Head of caudate nucleus (tissue), 42 donors: ENCODE measurements at places on chromosomes 3 and 15.

GRCh38 chr3:111729087-111729846, 129.8 kb upstream of the PHLDB2 start:
- peak; percentile 15 for DNase-seq

GRCh38 chr3:55826731-55827496, 339.8 kb upstream of the WNT5A start:
- DNase-seq, result no peak

- DNase-seq, result no peak
Measured at GRCh38 chr15:49372366-49372765, 50.7 kb upstream of the FGF7 start.

DNA sequence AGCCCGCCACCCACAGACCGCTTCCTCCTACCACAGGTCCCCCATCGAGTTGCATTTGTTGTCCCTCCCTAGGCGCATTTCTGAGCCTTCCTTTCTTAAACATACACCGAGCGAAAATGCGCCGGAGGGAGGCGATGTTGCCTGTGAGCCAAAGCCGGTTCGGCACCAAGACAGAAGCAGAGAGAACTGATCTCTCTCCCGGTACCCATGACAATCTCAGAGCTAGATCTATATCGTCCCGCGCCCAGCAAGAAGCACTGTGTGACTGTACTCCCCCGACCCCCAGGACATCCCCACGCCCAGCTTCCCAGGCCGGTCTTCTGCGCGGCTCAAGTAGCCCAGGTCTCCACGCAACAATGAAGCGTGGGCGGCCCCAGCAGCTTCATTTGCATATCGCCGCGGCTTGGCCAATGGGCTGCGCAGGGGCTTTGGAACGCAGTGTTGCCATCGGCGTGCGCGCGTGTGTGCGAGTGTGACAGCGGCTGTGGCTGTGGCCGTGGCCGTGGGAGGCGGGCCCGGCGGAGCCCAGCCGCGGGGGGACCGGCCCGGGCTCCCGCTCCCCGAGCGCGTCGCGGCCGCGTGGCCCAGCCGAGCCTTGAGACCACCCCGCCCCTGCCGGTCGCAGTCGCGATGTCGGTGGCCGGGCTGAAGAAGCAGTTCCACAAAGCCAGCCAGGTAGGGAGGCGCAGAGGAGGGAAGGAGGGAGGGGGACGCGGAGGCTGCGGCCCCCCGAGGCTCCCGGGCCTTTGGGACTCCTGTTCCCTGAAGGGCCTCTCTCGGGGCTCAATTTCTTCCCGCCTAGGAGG, at the start of gene SH3GL3:
Gene SH3GL3 (plus strand): TSS at position 438 of the 806 bp plus-strand sequence. CDS start 193 bp downstream, at position 631.
- peak; percentile 92 for DNase-seq

- peak; percentile 49 for DNase-seq
Measured at GRCh38 chr15:83108266-83109219, 1.1 kb downstream of the TM6SF1 start.

DNA sequence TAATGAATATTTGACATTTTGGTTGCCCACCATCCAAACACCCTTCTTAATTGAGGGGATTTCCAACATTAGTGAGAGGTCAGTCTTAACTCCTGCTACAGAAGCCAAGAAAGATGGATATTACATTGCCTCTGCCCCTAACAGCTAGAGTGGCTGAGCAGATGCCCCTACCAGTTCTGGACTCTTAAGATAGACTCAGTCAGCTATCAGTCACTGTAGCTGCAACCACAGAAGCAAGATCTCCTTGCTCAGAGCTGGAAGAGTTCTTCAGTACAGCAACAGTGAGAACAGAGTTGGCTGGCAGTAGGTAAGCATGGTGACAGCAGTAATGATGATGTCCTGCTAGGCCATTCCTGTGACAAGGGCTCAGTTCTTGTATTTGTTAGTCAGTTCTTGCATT, 29.4 kb upstream of the TNFSF10 start:
- no peak for DNase-seq

DNA sequence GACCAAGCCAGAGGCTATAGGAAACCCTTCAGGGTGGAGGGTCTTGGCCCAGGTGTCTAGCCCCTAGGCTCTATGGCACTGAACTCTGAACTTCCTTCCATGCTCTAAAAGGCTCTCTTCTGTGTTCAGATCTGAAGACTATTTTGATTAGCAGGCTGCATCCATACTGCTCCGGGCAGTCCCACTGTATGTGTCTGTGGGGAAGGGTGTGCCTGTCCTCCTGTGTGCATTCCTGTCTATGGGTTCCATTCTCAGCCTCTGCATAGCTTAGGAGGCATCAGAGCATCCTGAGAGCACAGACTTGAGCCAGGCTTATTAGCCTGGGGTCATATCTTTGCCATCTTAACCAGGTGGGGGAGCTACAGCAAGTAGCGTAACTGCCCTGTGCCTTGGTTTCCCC, 38.0 kb downstream of the EXOG start:
- DNase-seq, result no peak

DNA sequence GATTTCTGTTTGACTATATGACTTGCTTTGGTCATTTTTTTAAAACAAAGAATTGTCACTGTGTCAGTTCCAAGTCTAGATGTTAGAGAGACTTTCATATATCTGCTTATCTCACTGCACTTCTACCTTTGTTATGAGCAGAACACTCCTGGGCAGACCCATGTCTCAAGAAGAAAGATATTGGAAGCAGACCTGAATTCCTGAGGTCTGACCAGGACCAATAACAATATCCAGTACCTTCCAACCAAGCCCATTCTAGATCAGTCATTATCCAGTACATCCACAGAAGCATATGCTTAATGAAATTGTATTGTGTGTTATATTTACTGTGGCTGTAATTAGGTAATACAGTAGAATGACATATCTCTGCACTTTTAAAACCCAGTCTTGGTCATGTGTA, 811.3 kb upstream of the GBE1 start:
- no peak for DNase-seq

DNA sequence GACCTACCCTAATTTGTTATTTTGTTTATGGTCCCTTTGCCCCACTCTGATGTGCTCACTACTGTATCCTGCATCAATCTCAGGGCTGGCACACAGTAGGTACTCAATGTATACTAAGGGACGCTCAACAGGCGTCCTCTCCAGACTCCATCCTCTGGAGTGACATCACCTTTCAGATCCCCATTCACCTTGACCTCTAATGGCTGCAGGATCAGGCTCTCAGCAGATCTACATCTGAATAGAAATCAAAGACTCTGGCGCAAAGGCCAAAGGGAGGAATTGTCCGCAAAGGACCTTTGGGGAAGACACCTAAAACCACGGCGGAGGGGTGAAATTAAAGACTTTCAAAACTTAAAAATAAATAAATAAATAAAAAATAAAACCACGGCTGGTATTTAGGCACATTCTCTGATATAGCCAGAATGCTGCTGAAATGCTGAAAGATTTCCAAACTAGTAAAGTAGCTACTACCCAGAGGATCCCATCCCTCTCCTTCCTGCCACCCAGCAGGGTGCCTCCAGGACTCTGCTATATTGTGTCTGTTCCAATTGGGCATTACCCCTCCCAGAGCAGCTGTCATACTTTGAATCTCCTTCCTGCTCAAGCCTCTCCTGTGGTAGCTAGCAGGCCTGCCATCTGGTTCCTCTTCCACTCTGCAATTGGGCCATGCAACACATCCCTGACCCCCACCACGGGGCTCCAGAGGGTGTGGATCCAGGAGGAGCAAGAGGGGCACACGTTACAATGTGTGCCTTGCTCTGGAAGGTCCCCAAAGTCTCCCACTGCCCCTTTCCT, 6.1 kb downstream of the SHF start:
- no peak for DNase-seq

GRCh38 chr3:89049119-89049518, 58.3 kb upstream of the EPHA3 start:
- DNase-seq, result no peak

GRCh38 chr3:98038286-98038685, 3.2 kb upstream of the GABRR3 start:
- no peak for DNase-seq

DNA sequence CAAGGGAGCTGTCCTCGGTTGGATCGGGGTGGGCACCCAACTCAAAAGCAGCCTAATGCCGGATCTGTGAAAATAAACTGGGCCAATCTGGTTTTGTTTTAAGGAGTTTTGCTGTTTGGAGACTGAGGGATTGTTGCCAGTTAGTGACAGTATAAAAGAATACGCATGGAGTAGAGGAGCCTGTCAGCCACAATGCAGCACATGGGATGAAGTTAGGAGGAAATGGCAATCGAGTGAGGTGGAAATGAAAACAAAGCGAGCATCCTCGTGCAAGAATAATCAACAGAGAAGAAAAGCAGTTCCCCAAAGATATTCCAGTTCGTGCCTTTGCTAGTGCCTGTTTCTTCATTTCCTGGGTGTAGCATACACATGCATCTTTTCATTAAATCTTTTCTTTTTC, 108.4 kb upstream of the RORA start:
- DNase-seq, result no peak

GRCh38 chr3:100429187-100429716, 27.9 kb downstream of the LNP1 start:
- no peak for DNase-seq

DNA sequence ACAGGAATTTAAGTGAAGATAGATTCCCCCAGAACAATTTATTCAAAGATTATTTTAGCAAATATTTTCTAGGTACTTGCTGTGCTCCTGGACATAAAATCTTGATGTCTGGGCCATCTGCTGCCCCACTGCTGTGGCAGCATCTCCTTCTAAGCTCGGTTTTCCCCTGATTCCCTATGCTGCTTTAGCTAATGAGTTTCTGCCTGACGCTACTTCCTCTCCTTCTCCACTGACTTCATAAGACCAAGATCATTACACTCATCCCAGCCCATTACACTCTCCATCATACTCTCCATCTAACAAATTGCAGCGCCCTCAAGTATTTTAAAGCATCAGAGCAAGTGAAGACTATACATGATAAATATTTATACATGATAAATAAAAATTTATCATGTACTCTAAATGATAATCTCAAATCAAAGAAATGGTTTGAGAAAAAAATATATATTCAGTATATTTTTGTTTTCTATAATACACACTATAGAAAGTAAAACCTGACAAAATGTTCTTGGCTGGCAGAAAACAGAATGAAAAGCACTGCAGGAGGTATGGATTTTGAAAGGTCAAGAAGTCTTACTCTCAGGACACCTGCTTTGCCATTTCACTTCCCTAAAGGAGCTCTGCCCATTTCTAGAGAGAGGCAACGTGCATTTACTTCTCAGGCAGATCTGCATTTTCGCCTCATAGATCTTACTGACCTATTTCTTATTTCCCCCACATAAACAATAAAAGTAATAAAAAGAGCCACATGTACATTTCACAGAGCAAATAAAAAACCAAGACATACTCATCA, 232.0 kb downstream of the KCNMB2 start:
- no peak for DNase-seq

DNA sequence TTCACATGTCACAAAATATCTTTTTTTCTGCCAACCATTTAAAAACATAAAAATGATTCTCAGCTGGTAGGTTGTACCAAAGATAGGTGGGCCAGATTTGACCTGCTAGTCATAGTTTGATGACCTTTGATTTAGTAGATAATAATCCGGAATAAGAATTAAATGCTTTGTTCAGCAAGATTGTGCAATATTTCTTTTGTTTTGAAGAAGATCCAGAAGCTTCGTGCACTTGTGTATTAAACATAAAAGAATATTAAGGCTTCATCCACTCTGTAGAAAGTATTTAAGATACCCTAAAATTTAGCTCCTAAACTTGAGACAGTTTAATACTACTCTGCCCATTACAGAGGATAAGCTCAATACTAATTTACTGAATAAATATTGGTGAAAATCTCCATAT, 258.4 kb downstream of the ADAMTSL3 start:
- no peak for DNase-seq

GRCh38 chr15:70672081-70672480, 91.3 kb downstream of the UACA start:
- no peak for DNase-seq

DNA sequence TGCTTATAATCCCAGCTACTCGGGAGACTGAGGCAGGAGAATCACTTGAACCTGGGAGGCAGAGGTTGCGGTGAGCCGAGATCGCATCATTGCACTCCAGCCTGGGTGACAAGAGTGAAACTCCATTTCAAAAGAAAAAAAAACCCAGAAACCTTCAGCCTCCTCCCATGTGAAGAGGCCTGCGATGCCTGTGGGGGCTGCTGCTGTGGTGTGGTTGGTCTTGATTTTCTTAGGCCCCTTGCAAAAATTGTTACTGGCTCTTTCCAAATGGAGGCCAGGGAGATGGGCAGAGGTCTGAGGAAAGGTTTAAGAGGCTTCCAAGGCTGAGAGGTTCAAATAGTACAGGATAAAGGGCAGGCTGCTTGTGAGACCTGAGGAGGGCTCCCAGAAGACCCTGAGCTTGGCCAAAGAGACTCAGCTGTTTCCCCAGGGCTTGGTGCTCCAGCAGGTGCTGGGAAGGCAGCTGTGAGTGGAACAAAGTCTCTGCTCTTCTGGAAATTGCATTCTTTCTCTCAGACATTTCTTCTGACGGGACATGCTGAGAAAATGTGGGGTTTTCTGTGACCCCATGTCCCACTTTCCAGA, 18.4 kb downstream of the GCSAM start:
- no peak for DNase-seq

GRCh38 chr3:107555359-107555758, 32.6 kb downstream of the BBX start:
- DNase-seq, result no peak

- DNase-seq, result no peak
Measured at GRCh38 chr3:80606073-80606472, 838.3 kb upstream of the ROBO1 start.

GRCh38 chr3:16849795-16850194, 35.0 kb upstream of the PLCL2 start:
- no peak for DNase-seq

DNA sequence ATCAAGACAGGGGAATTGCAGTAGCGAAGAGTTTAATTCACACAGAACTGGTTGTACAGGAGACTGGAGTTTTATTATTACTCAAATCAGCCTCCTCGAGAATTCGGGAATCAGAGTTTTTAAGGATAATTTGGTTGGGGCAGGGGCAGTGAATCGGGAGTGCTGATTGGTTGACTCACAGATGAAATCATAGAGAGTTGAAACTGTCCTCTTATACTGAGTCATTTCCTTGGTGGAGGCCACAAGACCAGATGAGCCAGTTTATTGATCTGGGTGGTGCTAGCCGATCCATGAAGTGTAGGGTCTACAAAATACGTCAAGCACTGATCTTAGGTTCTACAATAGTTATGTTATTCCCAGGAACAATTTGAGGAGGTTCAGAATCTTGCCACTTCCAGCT, 5.3 kb upstream of the ZNF770 start:
- DNase-seq, result no peak

- no peak for DNase-seq
Measured at GRCh38 chr3:58580826-58581327, 3.7 kb upstream of the FAM107A start.

- no peak for DNase-seq
Measured at GRCh38 chr3:89372456-89372855, 265.0 kb downstream of the EPHA3 start.

- no peak for DNase-seq
Measured at GRCh38 chr3:107432013-107432515, 54.8 kb downstream of the CCDC54 start.

- DNase-seq, result no peak
Measured at GRCh38 chr15:92037491-92037890, 184.0 kb downstream of the SLCO3A1 start.

- DNase-seq, result no peak
Measured at GRCh38 chr3:56795097-56795828, 6.5 kb downstream of the ARHGEF3 start.

- no peak for DNase-seq
Measured at GRCh38 chr3:57917601-57918000, 90.6 kb upstream of the FLNB start.

- no peak for DNase-seq
Measured at GRCh38 chr3:107877936-107878335, 212.9 kb downstream of the CD47 start.
